ENCODE measurements at places on chromosomes 2 and 18.

DNA sequence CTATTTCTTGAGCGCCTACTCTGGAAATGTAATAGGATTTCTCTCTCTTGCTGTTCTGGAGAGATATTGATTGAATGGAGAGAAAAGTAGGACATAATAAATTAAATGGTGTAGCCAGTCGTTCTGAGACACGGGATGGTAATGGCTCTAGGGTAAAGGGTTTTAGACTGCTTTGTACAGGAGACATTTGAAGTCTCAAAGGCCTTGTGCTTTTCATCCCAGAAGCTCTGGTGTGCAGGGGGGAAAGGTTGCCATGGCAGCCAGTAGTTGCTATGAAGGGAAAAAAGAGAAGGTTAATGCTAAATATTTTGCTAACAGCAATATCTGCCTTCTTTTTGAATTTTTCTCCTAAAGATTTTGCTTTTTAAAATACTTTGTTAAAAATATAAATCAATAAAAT is 359.3 kb downstream of the RIT2 start:
- DNase-seq = no peak

- DNase-seq = no peak
These were observed 6.7 kb downstream of the CWC22 start for GRCh38 chr2:180000434-180000833.

DNA sequence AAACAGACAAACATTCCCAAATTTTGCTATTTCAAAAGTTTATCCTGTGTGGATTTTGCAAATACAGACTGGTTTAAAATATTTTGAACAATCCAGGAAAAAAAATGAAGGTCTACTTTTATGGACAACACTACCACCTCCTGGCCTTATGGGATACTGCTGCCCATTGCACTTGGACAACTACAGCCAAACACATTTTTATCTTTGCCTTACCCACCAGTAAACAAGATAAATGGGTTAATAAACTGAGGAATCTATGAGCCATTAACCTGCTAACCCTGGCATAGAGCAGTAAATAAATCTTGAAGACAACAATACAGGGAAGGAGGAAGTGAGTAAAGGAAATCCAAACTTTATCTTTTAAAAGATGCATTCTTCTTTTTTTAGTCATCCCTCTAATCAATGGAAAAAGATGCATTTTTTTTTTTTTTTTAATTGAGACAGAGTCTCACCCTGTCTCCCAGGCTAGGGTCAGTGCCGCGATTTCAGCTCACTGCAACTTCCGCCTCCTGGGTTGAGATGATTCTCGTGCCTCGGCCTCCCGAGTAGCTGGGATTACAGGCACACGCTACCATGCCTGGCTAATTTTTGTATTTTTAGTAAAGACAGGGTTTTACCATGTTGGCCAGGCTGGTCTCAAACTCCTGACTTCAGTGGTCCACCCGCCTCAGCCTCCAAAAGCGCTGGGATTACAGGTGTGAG is 2.1 kb upstream of the SPIRE1 start:
- DNase-seq = peak; percentile 70

DNA sequence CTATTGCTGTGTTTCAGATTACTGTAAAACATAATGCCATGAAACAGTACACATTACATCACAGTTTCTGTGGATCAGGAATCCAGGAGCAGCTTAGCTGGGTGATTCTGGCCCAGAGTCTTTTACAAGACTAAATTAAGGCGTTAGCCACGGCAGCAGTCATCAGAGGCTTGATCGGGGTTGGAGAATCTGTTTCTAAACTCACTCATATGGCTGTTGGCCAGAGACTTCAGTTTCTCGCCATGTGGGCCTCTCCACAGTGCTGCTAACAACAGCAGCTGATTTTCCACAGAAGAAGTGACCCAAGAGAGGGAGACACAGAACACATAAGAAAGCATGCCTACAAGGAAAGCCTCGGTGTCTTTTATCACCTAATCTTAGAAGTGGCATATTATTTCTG is 89.2 kb upstream of the MYO3B start:
- no peak for DNase-seq

DNA sequence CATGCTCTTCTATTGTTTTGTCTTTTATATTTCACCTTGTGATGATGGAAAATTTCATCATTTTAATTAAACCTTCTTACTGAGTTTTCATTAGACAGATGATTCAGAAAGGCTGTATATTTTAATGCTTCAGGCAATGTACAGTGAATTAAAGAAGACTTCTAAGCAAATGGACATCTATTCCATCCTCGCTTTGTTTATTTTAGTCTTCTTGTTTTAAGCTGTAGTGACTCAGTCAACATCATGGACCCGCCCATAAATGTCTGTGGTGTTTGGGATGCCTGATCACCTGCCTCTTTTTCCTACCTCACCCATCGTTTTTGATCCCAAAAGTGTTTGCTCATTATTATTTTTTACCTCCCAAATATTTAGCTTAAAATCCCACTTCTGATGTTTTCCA is 43.1 kb downstream of the KYNU start:
- DNase-seq = no peak

- DNase-seq = no peak
These were observed 101.6 kb upstream of the RIOK3 start for GRCh38 chr18:23351521-23351920.

- DNase-seq = no peak
These were observed 86.8 kb upstream of the BARD1 start for GRCh38 chr2:214896274-214896673.
